ENCODE measurements at places on chromosomes 5 and 9.

DNA sequence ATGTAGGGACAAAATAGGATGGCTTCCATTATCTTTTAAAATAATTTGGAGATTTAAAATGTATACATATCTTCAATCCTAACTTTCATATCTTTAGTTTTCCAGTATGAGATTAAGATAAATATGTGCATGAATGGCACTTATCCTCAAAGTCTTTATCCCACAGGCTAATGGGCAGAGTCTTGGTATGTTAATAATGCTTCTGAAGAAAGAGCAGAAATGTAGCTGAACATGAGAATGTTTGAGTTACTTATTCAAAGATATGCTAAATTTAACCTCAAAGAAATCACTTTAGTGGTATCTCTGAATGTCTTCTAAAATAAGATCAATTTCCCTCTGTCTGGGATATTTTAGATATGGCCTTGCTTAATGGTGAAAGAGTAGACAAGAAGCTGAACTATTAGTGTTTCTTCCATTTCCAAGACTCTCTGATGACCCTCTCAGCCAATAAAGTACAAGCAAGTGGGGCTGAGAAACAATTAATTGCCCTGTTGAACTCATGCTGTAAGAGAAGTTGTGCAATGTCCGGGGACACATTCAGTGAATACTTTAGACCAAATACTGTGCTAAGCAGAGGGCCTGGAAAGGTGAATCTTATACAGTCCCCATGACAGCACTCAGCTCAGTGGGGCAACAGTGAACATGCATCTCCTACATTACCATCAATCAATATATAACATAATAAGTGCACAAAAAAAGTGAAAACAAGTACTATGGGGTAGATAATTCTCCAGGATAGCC lies 50.0 kb upstream of the ADAMTSL1 start:
- DNase-seq: no peak

GRCh38 chr5:180347702-180348101 lies 5.4 kb downstream of the GFPT2 start:
- no peak for DNase-seq

DNA sequence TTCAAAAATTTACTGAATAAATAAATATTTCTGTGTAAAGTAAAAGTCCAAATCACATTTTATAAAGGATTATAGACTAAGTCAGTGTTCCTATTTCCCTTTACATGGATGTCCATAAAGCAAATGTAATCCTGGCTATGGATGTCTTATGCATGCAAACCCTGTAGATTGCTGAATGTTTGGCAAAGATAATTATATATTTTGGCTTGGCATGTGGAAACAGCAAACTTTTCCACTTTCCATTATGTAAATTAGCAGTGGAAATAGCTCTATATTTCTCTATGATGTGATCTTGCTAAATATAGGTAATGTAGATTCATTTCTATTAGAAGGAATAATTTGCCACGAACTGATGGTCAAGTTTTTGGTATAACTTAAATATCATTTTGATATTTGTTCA lies 66.5 kb downstream of the CWC27 start:
- no peak for DNase-seq

GRCh38 chr9:87798261-87798833 lies 72.4 kb downstream of the CTSL start:
- no peak for DNase-seq

- DNase-seq: no peak
These were observed 27.6 kb upstream of the SMIM23 start for GRCh38 chr5:171757853-171758535.

DNA sequence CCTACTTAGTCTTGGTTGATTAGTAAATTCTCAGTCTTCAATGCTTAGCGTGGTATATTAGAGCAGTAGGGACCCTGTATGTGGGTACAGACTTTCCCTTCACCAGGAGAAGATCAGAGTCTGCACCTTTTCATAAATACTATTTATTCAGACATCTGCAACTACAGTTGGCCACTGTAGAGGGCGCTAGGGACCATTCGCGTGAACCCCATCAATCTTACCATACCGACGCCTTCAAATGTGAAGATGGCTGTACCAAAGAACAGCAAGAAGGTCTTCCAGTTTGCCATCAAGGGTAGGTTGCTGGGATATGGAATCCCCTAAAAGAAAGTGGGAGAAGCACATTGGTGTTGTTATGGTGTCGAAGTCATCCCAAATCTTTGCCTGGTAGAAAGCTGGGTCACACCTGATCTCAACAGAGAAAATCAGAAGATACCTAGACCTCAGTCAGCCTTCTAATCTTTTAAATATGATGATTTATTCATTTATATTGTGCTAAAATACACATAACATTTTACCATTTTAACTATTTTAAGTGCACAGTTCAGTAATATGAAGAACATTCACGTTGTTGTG lies 19.1 kb downstream of the SLC36A3 start:
- DNase-seq: no peak

DNA sequence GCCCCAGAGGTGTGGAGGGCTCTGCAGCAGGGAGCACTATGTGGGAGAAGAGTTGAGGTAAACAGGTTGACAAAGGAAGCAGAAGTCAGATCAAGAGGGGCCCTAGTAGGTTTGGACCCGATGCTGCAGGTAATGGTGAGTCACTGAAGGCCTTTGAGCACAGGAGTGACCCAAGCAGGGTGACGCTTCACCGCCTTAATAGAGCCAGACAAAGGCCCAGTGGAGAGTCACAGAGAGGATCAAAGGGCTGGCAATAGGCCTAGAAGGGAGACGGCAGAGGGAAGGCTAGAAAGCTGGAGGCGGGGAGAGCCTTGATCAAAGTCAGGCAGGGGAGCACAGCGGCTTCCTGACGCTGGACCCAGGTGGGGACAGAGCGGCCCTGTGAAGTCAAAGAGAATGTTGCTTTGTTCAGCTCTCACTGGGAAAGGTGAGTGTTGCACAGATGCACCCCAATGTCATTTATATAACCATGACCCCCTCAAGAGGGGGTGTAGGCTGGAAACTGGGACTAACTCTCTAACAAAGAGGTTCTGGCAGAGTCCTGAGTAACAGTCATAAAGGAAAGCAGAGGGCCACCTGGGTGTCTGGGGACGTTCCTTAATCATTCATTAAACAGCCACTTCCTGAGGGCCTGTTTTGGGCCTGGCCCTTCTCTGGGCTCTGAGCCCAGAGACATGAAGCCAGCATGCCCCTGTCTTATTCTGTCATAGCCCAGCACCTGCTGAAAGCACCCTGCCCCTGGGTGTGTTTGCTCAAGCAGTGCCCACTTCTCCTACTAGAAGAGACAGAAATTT lies 9.8 kb upstream of the CPLX2 start:
- no peak for DNase-seq

DNA sequence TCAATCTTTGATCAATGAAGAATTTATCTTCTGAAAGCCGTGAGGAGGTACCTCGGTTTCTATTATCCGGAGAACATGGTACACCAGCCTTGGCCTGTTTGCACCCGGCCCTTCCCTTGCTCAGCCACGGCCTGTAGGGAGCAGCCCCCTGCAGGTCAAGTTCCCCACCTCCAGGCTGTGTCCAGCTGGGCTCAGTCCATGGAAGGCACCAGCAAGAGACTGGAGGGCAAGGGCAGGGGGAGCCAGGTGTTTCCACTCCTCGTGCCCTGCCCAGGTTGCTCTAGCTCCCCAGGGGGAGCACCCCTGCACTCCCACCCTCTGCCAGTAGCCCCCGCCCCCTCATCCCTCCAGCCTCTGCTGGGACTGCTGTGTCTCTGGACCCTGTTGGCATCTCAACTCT lies 87.3 kb upstream of the ADAMTS2 start:
- no peak for DNase-seq

DNA sequence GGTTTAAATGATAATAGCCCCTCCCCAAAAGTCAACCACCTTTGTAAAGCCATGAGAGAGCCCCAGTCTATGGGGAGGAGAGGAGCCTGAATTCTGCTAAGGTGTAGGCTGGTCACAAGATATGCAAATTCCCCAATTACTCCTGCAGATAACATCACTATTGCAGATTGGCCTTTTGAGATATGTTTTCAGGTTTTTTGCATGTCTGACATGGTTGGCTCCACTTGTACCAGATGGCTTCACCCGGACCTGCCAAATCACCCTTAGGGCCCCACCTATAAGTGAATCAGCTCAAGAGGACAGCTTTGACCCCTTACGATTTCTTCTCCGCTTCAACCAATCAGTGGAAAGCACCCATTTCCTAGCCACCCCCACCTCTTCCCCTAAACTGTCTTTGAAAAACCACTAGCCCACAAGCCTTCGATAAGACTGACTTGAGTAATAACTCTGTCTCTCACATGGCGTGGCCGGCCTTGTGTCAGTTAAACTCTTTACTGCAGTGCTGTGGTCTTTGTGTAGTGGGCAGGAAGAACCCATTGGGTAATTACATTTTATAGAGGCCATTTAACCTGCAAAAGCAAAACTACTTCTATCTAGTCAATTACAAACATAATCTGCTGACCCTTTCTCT lies 69.7 kb downstream of the PRLR start:
- DNase-seq: no peak

DNA sequence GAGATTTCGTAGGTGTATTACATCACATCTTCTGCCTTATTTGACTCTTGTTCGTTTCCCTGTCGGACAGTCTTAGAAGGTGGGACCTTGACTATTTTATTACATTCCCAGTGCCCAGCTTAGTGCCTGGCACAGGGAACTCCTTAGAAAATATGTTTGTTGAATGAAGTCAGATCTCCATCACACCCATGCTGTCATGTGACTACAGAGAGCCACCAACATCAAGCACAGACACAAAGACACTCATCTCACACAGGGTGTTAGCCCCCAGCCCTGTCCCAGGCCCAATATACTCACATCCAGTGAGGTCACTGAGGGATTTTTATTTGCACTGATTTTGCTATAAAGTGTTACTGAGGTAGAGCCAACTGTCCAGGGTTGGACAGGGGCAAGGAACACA lies 692 bp upstream of the SRA1 start:
- no peak for DNase-seq

DNA sequence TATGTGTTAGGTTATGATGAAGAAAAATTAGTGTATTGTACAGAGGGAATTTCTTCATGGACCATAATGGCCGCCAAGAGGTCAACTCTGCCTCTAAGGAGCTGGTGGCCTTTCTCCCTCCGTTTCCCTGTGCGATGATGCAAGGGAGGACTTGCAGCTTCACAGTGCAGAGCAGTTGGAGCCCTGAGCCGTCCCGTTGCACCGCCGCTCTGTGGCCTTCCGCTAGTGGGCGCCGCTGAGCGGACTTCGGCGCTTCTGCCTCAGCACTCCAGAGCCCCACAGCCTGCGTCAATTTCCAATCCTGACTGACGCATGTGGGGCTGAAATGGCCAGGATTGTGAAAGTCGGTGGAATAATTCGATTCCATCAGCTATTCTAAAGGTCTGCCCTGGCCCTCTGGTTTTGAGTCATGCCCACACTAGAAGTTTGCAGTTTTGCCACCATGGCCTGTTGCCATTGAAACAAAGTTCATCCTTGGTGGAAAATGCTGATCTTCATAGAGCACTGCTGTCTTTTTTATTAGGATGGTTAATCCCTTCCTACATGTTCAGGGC lies 22.7 kb upstream of the LECT2 start:
- DNase-seq: peak; percentile 40

DNA sequence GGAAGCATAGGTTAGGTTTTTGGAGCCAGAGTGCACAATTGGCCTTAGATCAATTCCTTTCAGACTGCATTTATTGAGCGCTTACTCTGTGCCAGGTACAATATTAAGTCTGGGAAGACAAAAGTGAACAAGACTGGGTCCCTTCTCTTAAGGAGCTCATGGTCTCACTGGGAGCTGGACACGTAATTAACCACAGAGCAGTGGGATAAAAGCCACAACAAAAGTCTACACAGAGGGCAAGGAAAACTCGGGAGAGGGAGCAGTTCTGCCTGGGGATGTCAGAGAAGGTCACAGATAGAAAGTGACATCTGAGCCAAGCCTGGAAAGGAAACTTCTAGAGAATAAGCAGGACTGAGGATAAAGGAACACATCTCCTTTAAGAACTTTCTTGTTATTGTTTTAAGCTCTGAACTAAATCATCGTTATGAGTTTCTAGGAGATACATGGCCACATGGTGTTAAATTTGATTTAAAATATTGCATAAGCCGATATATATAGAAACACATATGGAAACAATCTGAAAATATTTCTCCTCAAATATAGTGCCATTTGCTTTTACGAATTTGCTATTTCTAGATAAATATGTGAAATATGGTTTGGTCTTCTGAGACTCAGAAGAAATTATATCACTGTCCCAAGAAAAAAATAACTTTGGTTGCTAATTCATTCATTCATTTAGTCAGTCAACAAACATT lies 40.1 kb upstream of the PDE8B start:
- DNase-seq: no peak

DNA sequence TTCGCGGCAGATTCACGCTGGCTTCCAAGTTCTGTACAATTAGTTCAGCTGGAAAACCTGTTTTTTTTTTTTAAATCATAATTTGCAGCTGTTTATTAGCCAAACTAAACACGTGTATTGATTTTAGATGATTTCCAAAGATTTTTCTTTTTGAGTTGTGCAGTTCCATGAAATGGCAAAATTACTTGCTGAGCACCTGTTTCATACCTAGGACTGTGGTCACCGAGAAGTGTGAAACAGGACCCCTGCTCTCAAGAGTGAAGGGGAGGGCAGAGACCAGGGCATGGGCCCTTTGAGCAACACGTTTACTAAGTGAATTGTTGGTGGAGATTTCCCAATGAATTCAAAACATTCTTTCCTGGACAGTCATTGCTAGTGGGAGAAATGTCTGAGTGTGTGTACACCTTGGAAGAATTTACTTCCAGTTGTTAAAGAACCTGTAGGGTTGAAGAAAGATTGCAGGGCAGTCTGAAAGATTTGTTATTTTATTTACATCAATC lies 688 bp downstream of the SNX24 start:
- DNase-seq: peak; percentile 10

GRCh38 chr5:42422656-42423280 lies 471 bp upstream of the GHR start:
- no peak for DNase-seq

DNA sequence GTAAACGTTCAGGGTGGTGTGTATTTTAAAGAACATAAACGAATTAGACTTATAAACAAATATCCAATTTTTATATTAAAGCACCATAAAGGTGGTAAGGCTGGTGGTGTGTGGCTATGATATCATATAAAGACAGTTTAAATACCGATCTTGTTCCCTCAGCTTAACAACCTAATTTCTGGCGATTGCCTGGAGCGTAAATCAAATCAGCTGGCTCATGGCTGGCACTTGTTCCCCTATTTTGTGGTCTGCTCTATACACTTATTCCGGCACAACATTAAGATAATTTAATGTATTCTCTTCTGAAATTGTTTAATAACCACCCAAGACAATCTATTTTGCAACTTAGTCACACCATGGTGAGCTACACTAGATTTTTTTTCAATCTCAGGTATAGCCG lies 2.4 kb upstream of the HAPLN1 start:
- DNase-seq: no peak

- no peak for DNase-seq
These were observed 1080.6 kb upstream of the CDH6 start for GRCh38 chr5:30112867-30113266.

GRCh38 chr5:133688391-133688790 lies 76.0 kb upstream of the FSTL4 start:
- no peak for DNase-seq

- DNase-seq: no peak
These were observed 1639.4 kb upstream of the C9orf72 start for GRCh38 chr9:29212397-29213387.

DNA sequence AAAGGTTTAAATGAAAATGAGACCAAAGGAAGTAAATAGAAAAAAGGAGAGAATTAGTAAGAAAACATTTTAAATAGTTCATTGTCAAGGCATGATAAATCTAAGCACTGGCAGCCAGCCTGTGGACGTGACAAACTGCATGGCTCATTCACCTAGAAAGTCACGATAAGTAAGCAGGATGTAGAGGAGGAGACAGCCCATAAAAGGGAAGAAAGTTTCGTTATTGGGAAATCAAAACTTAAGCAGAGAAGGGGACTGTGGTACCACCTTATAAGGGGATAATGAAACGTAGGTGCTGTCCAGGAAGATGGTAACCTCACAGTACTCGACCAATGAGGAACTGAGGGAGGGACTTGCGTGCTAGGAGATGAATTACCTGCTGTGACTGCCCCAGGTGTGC lies 494.5 kb upstream of the GRAMD2B start:
- no peak for DNase-seq

Data from globus pallidus (tissue), 1 donor.